Breast epithelium (tissue), 4 donors: ENCODE measurements at places on chromosomes 13 and 19. TPM values are rescaled to one million over a fixed set of nuclear protein-coding genes. Genes with fewer than 3 reads are reported as not detected.

- no peaks in the 10 kb centered on the region for H3K27me3 ChIP-seq
- no peak overlapping the region for H3K4me3 ChIP-seq
- no peaks in the 10 kb centered on the region for H3K36me3 ChIP-seq
- H3K4me1 ChIP-seq = no peaks in the 10 kb centered on the region
- peak overlapping the region; percentile 65 for H3K27ac ChIP-seq
- no peak for DNase-seq
Measured at GRCh38 chr13:19860884-19861655, 2.4 kb downstream of the ZMYM5 start.

GRCh38 chr19:47380559-47380958 is 31.4 kb downstream of the DHX34 start:
- H3K27ac ChIP-seq = no peak overlapping the region
- H3K27me3 ChIP-seq = no peaks in the 10 kb centered on the region
- no peak overlapping the region for H3K4me3 ChIP-seq
- H3K36me3 ChIP-seq = peaks cover 10% of the 10 kb centered on the region
- DNase-seq = no peak
- H3K4me1 ChIP-seq = no peaks in the 10 kb centered on the region

- no peaks in the 10 kb centered on the region for H3K27me3 ChIP-seq
- peak overlapping the region; percentile 52 for H3K27ac ChIP-seq
- DNase-seq = no peak
- no peak overlapping the region for H3K4me3 ChIP-seq
- H3K36me3 ChIP-seq = no peaks in the 10 kb centered on the region
Measured at GRCh38 chr13:40231311-40231710, 435.1 kb downstream of the FOXO1 start.

DNA sequence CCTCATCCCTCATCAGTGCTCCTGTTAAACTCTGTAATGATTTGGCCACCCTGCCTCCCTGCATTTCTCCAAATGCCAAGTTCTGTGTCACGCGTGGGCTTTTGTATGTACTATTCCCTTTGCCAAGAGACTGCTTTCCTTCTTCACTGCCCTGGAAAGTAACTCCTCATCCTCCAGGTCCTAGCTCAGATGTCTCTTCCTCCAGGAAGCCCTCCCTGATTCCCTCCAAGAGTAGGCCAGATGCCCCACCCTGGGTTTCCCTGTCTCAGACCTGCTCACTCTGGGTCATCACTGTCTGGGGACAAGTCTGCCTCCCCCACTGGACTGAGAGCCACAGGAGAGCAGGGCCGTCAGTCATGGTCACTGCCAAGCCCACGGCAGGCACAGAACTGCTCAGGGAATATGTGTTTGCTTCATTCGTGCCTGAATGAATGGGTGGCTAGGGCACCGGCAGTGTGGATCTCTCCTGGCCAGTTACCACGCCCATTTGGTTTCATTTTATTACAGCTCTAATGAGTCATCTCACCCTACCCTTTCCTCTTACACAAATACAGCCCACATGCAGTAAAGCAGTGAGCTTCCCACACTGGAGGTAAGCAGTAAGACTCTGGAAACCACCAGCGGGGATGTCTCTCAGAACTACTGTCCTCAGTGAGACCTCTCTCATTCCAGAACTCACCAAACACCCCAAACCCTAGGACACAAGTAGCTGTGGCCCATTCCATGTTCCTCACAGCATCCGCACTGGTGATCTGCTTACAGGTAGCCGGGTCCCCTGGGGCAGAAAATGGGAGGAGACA is 12.1 kb upstream of the GPR4 start:
- peak overlapping the region; percentile 17 for H3K27ac ChIP-seq
- H3K4me3 ChIP-seq = no peak overlapping the region
- no peaks in the 10 kb centered on the region for H3K4me1 ChIP-seq
- DNase-seq = no peak
- H3K27me3 ChIP-seq = no peaks in the 10 kb centered on the region
- H3K36me3 ChIP-seq = no peaks in the 10 kb centered on the region

GRCh38 chr13:56563663-56564062 is 577.1 kb upstream of the PRR20A start:
- no peaks in the 10 kb centered on the region for H3K4me1 ChIP-seq
- H3K4me3 ChIP-seq = no peak overlapping the region
- no peaks in the 10 kb centered on the region for H3K36me3 ChIP-seq
- no peak overlapping the region for H3K27ac ChIP-seq
- no peak for DNase-seq

The ZNF790 gene
- total RNA-seq = 5.6 TPM

The PMIS2 gene
- total RNA-seq = not detected

The LRRC63 gene
- total RNA-seq = 0.16 TPM

The NLRP5 gene
- not detected for total RNA-seq
